AG09309 (cell line): ENCODE measurements at places on chromosomes 2 and 18.

DNA sequence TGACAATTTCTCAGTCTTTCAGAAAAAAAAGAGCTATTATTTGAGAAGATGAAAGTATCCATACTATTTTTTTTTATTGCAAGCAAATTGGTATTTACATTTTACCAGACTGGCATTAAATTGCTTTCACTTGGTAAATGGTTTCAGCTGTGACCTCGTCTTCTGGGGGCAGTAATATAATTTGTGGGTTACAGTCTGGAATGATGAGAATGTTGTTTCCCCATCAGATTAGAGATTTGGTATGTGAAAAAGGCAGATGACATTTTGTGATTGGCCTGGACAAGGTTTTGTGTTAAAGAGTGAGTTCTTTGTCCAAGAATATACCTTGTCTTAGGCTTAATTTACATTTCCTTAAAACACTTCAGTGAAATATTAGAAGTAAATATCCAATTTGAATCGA, 390.1 kb upstream of the ST6GAL2 start:
- DNase-seq = no peak

DNA sequence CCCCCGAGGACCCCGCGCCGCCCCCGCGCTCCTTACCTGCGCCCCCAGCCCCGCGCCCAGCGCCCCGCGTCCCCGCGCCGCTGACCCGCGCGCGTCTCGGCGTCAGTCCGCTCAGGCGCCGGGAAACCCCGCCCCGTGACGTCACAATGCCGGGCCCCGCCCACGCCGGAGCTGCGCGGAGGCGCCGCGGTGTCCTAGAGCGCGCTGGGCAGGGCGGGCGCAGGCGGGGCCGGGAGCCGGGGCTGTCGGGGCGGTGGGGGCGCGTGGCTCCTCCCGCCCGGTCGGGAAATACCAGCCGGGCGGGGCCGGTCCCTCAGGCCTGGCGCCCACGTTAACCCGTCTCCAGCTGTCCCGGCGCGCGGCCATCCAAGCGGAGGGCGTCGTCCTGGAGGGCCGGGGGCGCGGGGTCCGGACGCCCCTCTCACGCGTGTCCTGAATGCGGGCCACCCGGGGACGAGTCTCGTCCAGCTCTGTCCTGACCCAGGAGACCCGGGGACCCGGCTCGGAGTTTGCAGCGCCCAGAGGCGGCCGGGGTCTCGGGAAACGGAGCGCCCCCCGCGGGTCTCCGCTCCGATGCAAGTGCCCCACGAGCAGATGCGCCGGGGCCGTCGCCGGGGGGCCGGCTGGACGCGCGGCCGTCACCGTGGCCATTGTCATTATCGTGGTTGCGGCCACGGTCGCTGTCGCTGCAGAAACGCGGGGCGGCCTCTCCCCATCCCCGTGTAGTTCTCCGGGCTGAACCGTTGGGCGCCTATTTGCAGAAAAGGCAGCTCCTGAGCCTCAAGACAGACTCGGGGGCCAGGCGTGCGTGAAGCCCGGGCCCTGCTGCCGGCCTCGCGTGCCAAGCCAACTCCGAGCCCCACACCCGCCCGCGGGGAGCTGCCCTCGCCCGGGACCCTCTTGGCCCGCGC, at the start of gene SLC66A2:
TSS of gene SLC66A2 (minus strand) at position 109 of the 911 bp plus-strand sequence. CDS start 727 bp downstream, outside the sequence.
- no peak for DNase-seq

GRCh38 chr2:232333361-232334135, 45.0 kb upstream of the ALPP start:
- no peak for DNase-seq

DNA sequence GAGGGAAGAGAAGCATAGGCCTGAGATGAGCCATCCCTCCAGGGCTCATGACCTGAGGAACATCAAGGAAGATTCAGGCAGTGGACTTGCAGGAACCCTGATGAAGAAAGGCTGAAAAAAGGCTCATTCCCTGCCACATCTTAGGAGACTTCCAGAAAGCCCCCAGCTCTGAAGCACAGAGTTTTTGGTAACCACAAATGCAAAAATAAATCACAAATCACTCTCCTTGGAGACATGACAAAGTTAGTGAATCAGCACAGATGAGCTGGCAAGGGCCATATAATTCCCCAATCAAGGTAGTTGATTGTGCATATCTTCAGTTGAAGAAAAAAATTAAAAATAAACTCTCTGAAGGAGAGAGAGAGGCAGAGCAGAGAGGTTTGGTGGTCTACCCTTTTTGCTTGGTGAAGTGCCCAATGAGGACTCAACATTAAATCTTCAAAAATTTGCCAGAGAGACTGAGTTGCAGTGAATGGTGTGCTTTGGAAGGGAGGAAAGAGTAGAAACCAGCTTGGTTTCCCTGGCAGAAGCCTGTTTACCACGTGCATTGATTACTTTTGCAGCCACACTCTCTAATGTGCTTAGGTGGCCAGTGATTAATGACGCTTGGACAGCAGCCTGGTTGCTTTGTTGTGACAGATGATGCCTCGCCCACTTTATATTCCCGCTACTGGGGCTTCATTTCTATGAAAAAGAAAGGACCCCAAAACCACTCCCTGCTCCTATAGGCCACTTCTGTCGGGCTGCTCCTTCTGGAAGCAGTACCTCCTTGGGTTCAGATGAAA, 257.4 kb upstream of the SLC14A2 start:
- no peak for DNase-seq

GRCh38 chr18:36315736-36316135, 18.2 kb downstream of the FHOD3 start:
- DNase-seq = no peak

DNA sequence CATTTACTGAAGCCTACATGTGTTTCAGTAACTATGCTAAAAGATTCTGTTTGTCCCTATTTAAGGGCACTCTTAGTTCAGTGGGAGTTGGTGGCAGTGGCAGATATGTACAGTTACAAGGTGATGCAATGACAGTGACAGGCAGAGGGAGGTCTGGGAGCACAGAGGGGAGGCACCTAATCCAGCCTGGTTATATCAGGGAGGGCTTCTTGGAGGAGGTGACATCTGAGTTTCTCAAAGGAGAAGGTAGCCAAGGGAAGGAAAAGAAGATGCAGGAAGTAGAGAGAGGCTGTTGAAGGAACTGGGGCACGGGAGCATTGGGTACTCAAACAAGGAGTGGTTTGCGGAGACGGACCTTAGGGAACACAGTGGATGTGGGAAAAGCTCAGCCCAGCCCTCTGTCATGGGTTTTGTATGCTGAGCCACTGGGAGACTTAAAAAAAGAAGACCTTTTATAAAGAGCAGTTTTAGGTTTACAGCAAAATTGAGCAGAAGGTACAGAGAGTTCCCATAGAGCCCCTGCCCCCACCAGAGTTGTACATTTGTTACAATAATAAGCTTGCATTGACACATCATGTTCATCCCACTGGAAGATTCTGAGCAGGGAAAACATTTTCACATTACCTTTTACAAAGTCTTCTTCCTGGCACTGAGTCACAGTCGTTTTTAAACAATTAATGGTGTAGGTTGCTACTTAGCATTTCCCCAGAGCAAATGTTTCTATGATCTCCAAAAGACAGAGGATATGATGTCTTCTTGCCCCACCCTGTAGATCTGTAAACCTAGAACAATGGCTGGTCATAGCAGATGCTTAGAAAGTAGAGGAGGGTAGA, 83.0 kb upstream of the TAF1B start:
- no peak for DNase-seq

- no peak for DNase-seq
Measured at GRCh38 chr2:49933711-49934110, 779.4 kb upstream of the FSHR start.

GRCh38 chr18:35376742-35377695, at the start of gene ZNF396:
Gene ZNF396, minus strand, starts transcription at chr18:35377337. Its CDS starts 3,045 bp downstream, at chr18:35374292.
- no peak for DNase-seq

DNA sequence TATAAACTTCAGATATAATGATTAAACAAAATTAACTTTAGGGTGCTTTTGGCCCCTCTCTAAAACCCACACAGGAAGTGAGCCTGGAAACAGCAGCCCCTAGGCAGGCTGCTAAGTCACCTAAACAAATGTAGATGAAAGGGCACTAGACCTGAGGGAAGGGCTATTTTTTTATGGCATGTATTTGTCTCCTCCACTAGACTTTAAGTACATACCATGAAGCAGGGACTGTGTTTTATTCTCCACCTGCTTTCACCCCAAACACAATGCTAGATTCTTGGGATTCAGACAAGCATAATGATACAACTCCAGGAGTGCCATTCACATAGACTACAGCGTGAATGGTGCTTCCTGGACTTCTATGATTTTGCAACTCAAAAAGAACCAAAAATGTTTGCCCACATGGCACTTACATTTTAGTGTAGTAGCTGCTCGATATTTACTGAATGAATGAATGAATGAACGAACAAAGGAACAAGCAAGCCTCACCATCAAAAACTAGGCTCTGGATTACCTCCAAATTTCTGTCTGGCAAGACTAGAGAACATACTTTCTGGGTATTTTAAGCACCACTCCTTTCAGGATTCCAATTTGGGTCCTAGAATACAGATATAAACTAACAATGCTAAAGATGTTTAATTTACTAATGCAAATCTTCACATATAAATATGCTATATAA, 10.1 kb downstream of the ATAD2B start:
- no peak for DNase-seq

DNA sequence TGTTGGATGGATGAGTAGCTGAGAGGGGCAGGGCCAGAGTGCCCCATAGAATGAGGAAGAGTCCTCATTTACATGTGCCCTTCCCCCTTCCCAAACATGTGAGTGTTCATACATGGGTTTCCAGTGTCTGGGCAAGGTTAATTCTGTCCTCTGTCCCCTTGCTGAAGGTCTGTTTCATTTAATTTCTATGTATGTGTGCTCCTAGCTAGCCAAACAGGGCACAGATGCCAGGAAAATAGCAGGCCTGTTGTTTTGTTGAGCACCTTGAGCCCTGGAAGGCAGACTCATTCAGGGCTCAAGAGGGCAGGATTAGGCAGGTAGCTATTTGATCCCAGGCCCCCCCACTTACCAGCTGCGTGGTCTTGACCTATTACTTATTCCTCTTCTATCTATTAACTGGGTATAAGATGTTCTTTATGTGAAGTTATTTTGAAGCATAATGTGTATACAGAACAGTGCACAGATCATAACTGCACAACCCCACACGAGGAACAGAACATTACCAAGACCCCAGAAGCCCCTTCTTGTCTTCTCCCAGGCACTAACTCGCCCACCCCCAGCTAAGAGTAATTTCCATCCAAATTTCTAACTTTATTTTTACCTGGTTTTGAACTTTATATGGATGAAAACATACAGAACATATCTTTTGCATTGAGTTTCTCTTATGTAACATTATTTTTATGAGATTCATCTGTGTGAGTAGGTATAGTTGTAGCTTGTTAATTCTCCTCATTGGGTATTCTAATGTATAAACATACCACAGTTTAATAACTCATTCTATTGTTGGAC, 164.3 kb downstream of the RPIA start:
- DNase-seq = no peak

DNA sequence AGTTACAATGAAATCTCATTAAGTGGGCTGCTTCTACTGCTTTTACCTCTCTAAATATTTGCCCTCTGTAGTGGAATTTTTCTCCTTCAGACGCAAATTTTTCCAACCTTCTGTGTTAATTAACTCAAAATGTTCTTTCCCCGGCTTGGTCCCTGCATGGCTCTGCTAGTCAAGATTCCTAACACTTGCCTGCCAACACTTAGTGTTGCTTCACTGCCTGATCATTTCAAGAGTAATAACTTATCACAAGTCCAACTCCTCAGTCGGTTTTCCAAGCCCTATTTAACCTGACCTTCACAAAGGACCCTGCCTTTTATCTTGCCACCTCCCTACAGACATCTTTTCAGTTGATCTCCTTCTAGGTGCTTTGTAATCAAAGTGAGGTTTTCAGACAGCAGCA, 142.7 kb downstream of the HRH4 start:
- DNase-seq = no peak
